ENCODE measurements at places on chromosomes 3 and 15.

- DNase-seq = no peak
These were observed 44.9 kb upstream of the CAPN7 start for GRCh38 chr3:15161133-15161532.

DNA sequence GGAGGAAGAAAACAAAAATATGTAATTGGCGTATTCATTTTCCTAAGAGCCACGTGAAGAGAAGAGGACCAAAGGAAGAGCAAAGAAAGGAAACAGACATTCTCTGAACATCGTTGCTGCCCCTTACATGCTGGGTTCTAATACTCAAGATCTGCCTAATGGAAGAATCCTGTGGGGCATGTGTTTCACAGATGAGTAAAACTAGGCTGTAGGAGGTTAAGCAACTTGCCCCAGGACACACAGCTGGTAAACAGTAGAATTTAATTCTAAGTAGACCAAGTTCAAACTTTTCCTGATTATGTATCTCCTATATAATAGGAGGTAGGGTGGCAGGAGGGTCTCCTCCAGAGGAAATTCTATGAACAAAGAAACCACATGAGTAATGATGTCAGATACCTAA lies 106.1 kb upstream of the TNFAIP8L3 start:
- DNase-seq = no peak

DNA sequence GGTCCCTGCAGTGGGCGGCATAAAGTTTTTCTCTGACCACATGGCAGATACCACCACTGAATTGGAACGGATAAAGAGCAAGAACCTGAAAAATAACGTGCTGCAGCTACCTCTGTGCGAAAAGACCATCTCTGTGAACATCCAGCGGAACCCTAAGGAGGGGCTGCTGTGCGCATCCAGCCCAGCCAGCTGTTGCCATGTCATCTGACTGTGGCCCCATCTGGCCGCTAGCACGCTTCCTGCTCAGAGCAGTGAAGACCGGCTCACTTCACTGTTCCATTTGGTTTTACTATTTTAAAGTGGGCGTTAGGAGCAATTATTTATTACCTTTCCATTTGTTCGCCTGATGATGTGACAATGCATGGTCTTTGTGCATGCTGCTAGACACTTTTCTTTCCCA lies 62.0 kb downstream of the SNRK start:
- no peak for DNase-seq

GRCh38 chr15:56098195-56098863 lies 104.9 kb upstream of the NEDD4 start:
- DNase-seq = no peak

DNA sequence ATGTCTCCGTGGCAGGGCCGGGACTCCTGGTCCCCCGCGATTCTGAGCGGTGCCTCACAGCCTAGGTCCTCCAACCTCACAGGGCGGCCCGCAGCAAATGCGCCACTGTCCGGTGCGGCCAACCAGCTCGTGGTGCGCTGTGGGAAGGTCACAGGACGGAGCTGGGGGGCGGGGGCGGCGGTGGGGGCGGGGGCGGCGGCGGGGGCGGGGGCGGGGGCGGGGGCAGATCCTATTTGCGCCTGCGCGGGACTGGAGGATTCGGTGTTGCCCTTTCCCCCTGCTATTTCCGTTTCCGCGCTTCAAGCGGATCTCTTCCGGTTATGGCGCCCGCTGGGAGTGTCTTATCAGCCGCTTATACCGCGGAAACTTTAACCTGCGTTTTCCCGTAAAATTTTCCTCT lies 106.7 kb upstream of the SNRPN start:
- no peak for DNase-seq

- no peak for DNase-seq
These were observed 37.5 kb downstream of the SETMAR start for GRCh38 chr3:4340411-4341335.

DNA sequence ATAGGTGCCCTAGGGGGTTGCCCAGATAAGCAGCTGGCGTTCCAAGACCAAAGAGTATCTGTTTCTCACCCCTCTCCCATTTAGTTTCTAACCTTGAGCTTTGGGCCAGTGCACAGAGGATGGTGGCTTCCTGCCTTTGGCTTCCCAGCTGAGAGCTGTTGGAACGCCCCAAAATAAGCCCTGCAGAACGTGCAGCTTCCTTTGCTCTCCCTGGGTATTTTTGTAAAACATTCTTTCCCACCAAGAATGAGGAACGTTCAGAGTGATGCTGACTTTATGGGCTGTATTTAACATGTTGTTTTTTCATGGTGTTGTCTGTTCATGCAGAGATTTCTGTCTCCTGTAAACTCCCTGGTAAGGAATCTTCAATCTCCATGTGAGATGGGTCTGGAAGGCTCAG lies 63.8 kb downstream of the LPP start:
- no peak for DNase-seq

GRCh38 chr3:35335703-35336102 lies 303.6 kb upstream of the ARPP21 start:
- DNase-seq = no peak

- DNase-seq = no peak
These were observed 61.0 kb downstream of the HMG20A start for GRCh38 chr15:77481670-77482069.

- no peak for DNase-seq
These were observed 123.2 kb downstream of the IGF1R start for GRCh38 chr15:98771541-98771940.

DNA sequence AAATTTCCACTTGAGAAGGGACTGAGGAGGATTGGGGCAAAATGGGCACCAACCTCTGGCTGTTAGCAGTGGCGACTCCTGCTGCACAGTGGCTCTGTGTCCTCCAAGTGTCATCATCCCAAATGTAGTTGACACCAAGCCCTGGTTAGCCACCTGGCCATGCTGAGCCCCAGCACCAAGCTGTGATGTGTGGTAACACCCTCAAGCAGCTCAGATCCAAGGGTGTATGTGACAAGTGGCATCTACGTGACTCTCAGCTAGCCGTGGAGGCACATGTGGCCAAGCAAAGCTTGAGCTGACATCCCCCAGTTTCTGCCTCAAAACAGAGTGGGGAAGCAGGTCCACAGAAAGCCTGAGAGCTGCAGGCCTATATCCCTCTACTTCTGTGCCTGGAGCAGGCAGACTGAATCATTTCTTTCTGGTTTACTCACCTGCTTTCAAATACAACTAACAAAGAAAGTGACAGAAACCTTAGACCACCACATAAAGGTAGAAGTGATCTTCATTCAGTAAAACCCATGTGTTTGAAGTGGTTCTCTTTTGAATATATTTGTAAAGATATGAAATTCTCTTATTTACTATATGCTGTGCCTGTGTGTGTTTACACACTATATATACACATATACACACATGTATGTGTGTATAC lies 40.0 kb downstream of the FOXP1 start:
- DNase-seq = no peak

- DNase-seq = peak; percentile 17
These were observed 50.8 kb upstream of the PLAAT1 start for GRCh38 chr3:193190146-193190786.

- DNase-seq = peak; percentile 41
These were observed 1.6 kb downstream of the NXPE3 start for GRCh38 chr3:101780661-101781060.

GRCh38 chr15:96237002-96237401 lies 93.5 kb upstream of the NR2F2 start:
- no peak for DNase-seq

GRCh38 chr3:125628212-125628611 lies 32.9 kb upstream of the OSBPL11 start:
- DNase-seq = no peak

GRCh38 chr3:87848003-87848402 lies 210.8 kb downstream of the CGGBP1 start:
- DNase-seq = no peak

- DNase-seq = no peak
These were observed 14.6 kb downstream of the SMAD6 start for GRCh38 chr15:66716656-66717020.

DNA sequence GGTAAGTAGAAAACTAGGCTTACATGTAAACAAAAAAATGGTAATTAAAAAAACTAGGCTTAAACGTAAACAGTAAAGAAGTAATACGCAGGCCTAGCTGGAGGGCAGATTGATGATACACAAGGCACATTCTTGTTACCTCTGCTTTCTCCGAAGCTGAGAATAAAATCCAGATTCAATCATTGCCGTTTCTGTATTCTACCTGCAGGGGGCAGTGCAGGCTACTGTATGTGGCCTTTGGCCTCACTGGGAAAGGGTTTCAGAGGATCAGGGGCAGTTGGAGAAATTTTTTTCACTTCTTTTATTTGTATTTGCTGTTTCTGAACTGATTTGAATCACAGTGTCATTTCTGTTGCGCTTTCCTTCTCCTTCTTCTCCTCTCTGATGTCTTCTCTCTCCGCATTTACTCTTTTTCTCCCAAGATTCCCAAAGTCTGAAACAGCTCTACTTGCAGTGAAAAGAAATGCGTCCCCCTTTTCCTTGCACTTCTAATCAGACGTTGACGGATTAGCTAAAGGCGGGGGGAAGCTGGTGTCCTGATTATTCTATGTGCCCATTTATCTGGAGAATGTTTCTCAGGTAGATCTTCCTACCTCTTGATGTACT lies 67.1 kb upstream of the MCTP2 start:
- DNase-seq = peak; percentile 80

All from suppressor macrophage treated with lipopolysaccharide for 1 hour (primary cell).